ENCODE measurements at places on chromosomes 7 and 10.

DNA sequence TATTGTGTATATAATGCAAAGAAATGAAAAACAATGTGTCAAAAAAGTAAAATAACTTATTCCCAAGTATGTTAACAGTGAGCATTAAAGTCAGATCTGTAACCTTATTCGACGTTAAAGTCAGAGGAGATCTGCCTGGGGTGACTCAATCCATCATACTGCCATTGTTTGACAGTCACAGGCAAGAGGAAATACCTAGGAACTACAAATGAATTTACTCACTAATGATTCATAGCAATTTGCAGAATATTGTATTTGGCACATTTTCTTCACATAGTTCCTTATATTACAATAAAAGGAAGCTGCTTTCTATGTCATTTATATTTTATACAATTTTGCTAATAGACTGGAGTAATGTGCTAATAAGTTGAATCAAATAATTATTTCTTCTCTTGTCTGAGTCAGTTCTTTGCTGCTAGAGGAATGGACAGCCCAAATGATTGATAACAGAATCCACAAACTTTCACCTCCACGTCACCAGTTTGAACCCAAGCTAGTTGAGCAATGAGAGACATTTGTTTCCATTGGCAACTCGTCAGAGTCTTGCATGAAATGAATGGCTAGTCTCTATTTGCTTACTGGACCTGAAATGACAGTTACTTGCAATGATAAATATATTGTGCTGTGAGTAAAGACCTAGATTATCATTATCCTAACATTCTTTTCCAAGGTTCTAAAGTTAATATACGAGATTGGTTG is 48.5 kb upstream of the TMEM106B start:
- DNase-seq, result no peak

GRCh38 chr7:133290041-133290440 is 37.2 kb downstream of the EXOC4 start:
- DNase-seq, result no peak

DNA sequence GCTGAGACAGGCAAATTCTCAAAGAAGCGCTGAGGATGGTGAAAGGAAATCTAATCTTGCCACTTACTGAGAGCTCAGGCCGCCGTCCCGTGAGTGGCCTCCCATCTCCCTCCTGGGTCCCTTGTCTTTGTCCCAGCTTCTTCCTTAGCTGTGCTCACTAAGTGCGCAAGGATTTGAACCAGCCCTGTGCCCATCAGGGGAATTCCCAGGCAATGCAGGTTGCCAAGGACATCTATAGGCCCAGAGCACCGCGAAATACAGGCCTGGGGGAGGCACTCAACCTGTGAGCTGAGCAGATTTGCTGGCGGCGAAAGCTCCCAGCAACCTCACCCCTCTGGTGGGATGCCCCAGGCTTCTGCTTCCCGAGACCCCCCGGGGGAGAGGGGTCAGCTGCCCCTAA is 64.8 kb downstream of the OAT start:
- DNase-seq, result no peak

DNA sequence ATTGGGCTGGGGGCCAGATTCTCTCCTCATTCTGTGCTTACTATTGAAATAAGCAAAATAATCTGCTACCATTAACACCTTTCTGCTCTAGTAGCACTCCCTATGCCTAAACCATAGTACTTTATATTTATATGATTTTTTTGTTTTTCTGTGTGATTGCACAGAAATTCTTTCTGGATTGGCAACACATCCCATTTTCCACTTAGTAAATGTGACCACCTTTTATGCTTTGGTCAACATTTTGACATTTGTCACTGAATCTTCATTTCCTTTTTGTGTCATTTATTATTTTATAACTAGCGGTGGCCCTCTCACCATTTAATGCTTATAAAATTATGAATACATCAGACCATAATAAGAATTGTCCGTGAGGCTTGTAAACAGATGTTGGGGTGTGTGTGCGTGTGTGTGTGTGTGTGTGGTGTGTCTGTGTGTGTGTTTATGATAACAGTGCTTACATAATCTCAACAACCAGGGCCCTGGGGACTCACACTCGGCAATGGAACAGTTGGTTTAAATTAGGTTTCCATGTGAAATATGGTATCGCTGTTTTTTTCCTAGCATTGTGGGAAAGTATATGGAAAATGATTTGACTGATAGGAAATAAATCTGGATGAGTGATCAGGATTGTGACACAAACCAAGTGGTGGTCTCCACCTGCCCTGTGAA is 138.9 kb downstream of the NOC3L start:
- DNase-seq, result no peak

GRCh38 chr10:108204528-108205305 is 1040.2 kb upstream of the SORCS1 start:
- no peak for DNase-seq

DNA sequence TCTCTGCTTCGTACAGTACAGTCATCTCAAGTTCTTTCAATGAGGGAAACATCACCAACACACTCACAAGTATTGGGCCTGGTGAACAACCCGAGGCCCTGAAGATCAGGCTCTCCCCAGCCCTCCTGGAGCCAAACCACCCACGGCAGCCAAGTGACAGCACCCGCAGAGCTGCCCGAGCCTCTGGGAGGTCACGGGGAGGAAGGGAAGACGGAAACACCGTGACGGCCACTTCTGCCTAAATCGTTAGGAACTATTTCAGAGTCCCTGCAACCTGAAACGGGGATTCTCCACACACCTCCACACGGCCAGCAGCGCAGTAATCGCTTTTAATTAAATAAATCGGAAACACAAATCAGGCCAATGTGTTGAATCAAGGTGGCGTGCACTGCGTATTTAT is 222.6 kb downstream of the MAD1L1 start:
- no peak for DNase-seq

DNA sequence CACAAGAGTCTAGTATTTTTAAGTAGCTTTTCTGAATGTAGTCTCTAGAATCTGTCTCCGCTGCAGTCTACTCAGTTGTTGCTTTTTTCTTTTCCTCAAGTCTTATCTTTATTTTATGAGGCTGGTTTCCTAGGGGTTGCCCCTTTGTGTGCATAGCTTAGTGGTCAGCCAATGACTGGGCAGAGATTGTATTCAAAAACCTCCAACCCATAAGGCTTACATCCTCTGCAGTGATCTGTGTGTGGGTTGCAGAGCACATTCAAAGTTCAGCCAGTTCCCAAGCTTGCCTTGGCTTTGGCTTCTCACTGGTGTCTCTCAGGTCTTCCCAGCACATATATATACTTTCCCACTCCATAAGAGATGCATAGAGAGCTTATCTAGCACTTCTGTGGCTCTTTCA is 160.0 kb upstream of the TCF7L2 start:
- no peak for DNase-seq
